Endothelial cell (in vitro differentiated cells): ENCODE measurements at places on chromosomes 7 and 10.

DNA sequence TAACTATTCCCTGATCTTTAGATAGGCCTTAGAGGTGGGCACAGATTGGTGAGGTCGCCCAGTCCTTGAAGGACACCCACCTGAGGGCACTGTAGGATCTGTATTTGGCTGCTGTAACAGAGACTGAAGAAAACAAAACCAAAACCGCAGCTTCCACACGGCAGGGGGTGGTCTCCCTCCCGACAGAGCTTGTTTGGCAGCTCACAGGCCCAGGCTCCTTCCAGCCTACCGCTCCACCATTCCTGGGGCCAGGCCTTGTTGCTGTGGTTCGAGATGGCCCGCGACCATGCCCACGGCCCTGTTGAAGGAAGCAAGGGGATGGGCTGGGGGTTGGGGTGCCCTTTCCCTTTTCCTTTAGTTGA is 30.4 kb downstream of the ZNF783 start:
- no peak for DNase-seq

- DNase-seq = no peak
These were observed 103.9 kb upstream of the POT1 start for GRCh38 chr7:125033506-125033905.

- DNase-seq = no peak
These were observed 23.6 kb downstream of the TSPAN15 start for GRCh38 chr10:69474742-69475432.

DNA sequence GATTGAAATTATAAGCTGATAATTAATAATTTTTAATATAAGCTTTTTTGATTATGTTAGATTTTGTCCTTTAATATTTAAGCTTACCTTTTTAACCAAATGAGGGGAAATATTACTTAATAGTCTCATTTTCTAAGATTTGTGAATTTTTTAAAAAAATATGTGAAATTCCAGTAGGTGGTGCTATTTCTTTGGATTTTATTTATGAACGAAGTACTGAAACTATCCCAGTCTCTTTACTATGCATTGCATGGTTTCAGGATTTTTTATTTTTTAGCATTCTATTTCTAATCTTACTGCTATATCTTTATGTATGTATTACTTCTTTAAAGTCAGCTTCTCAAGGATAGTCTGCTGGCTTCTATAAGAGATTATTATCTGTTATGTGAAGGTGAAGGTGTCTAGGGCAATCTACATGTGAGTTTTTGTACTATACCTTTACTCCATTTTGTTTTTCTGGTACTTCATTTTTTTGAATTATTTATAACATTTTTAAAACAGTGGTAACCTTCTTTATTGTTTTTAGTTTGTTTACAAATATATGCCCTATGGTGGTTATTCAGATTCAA is 78.3 kb downstream of the ATRNL1 start:
- DNase-seq = no peak

DNA sequence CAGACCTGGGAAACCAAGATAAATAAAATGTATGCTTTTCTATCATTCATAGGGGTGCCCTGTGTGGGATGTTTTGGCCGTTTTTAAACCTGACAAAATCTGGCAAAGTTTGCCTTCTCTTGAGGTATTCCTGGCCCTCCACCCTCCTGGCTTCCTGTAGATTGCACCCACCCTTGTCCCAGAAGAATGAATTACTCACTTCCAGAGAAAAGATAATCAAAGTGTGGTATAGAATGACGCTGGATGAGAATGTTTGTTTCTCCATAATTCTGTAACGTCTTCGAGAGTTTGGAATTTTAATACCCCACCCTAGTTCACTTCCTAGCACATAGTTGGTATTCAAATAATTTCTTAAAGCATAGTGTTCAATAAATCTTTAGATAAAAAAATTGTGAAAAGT is 519.7 kb upstream of the PFKP start:
- DNase-seq = no peak
